ENCODE measurements at places on chromosomes 11 and 22.

DNA sequence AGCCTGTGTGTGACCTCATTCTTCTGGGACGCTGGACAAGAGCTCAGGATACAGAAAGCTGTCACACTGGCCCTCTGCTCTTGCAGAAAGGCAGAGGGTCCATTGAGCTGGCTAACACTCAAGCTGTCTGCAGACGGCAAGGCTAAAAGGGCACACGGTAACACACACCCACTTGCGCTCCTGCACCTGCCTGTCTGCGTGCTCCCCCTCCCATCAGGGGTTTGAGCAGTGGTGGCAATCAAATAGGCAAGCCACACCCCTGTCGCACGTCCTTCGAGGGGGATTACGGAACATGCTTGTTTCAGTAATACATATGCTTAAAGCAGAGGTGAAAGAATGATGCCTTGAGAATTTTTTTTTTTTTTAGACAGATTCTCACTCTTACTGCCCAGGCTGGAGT is 7.1 kb upstream of the QSER1 start:
- DNase-seq, result no peak

DNA sequence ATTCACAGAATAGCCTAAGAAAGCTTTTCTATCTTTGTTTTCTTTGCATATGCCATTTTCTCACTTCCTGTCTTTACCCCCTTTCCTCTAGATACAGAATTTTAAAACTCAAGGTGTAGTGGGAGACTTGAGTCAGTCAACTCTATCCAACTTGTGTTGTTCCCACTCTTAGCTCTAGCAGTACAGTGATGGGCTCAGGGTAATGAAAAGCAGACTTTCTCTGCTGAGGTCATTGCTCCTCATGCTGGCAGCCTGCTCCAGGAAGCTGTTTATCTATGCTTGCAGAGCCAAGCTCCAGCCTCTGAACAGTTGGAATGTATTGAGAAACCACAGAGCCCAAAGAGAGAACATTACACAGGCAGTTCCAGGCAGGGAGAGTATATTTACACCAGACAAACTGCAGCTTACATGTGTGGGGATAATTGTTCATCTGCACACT is 68.1 kb downstream of the CSTPP1 start:
- no peak for DNase-seq

DNA sequence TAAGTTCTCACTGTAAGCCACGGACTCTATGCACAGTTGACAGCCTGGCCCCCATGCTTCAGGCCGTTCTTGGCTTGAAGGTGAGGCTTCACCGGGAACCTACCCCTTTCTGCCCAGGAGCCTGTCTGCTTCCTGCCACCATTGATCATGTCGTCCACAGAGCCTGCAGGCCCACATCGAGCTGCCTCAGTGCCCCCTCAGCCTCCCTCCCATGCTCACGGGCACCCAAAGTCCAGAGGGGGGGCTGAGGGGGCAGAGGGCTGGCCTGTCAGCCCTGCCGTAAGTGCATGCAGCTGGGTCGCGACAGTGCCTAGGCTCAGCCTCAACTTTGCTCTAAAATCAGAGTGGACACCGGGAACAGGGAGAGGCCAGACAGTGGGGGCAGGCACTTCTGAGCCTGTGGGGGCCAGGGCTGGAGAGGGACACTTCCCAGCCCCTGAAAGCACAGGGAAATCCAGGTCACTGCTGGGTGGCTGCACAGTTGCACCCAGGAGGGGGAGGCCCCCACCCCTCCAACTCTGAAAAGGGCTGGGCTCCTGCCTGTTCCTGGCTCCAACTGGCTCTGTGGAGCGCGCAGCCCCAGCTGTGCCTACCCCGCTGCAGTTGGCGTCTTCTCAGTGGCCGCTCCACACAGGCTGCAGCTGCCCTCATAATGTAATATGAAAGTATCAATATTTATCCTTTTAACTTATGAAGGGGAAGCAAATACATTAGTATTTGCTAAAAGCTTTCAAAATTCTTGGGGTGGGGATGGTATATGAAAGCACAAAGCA is 598.6 kb downstream of the DLG2 start:
- DNase-seq, result no peak

GRCh38 chr11:46976182-46976854 is 39.8 kb downstream of the CSTPP1 start:
- no peak for DNase-seq
